EH (cell line): ENCODE measurements at places on chromosomes 7 and 10.

- peak; percentile 58 for DNase-seq
Measured at GRCh38 chr7:96188174-96188581, 133.7 kb downstream of the SLC25A13 start.

- no peak for DNase-seq
Measured at GRCh38 chr7:151432658-151433521, 7.1 kb downstream of the CRYGN start.

DNA sequence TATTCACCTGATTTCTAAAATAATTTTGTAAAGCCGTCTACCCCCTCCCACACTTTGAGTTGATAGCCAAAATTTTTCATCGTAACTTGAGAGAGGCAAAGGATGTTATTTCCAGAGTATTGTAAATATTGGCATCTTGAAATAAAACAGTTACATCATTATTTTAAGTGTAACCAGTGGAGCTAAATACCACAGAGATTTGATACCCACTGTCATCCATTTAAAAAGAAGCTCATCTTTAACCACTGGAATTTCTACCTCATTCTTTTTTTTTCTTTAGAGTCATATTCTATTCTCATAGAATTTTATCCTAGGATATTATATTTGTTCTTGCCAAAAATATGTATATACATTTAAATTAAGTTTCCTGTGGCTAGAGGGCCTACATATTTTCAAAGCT lies 48.6 kb downstream of the CAMK1D start:
- no peak for DNase-seq

GRCh38 chr10:132417957-132418441 lies 21.0 kb downstream of the PWWP2B start:
- no peak for DNase-seq

- no peak for DNase-seq
Measured at GRCh38 chr7:68334216-68334615, 1264.1 kb upstream of the AUTS2 start.
